ENCODE measurements at places on chromosomes 6 and 20.

DNA sequence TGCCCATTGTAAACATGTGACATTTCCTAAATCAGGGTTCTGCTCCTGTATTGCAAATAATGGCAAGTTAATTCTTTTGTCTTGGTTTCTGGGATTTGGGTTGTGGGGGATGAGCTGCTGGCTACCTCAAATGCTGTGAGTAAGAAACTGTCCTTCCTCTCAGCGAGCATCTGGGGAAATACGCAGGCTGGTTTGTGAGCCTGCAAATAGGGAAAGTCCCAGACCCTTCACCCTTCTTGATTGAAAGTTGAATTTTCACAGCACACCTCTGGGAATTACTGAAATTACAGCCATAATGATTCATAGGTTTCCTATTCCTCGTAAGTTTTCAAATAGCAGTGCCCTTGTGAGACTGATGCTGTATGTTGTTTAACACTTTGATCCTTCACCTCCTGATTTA lies 138.1 kb downstream of the TBXT start:
- no peak for DNase-seq

DNA sequence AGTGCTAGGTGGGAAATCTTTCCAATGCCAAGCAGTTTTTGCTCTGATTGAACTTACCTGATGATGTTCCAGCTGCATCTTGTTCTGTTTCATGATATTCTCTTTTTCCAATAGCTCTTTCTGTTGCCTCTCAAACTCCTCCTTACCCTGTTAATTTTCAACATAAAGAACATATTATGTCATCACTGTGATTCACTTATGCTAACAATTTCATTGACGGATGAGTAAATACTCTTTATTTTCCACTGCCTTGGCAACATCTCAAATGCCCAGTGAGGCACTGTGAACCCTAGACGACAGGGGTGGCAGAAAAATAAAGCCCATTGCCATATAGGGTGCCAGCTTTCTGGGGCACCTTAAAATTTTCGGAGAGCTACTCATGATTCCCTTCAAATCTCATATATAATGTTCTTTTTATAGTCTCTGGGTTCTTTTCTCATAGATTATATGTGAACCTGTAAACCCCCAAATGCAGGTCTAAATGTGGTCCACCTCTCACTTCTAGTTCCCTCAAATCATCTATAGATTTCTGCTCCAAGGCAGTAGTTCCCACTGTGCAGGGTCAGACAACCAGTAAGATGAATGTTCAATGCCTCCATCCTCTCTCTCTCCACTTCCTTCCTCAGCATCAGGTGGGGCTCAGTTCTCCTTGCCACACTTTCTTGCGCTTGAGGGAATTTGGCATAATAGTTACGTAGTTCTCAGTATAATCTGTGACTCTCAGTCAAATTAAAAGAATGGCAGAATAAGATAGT lies 44.1 kb downstream of the NEDD9 start:
- DNase-seq = no peak

DNA sequence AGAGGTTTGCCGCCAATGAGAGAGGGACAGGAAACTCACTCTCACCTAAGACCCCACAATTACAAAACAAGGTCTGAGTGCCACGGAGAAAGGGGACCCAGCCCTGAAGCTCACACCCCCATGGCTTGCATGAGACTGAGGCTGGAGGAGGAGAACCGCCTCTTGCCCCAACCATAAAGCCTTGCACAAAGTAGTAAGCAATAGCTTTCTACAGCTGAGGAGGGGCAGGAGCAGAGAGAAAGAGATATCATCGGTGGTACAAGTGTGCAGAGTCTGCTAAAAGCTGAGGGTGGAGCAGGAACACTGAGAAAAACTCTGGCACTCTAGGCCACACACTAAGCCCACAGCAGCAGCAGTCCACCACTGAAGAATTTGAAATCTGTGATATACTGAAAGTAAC lies 37.7 kb downstream of the OSTM1 start:
- no peak for DNase-seq

DNA sequence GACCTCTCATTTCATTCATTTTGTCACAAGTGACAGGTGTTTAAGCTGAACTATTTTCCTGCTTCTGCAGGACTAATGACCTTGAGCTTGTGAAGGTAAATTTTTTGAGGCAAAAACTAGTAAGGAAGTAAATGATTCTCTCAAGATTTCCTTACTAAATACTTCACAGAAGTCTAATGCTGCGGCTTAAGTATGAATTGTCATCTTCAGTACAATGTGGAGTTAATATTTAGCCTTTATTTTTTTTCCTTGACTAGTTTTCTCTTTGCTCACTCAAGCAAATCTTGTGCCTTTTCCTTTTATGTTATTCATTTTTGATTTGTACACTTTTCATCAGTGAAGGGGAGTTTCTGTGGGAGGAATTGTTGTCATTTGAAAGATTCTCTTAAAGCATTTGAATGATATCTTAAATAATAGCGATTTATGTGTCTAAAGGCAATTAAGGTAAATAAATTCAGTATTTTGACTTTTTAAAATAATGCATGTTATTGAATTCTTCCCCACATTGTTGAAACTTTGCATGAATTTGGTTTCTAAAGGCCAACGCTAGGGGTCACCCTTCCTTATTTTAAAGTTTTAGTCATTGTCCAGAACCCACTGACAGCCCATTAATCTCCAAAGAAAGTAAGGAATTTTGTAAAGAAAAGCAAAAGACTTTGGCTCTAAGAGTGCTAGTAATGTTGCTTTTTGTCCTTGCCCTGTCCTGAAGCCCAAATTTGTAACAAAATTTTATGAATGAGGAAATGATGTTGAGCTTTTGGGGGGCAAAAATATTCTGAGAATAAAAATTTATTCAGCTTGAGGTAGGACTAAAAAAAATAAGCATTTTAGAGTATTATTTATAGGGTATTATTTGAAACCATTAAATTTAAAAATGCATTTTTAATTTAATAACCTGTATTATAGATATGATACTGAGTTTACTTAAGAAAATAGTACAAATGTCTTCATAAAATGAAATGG lies 157.4 kb upstream of the LAMA2 start:
- no peak for DNase-seq

- DNase-seq = no peak
Observed at GRCh38 chr6:148674306-148674705, 72.5 kb upstream of the UST start.

- DNase-seq = peak; percentile 44
Observed at GRCh38 chr6:87210979-87211378, 55.6 kb downstream of the ZNF292 start.

GRCh38 chr6:82484737-82485626 lies 121.4 kb downstream of the TPBG start:
- DNase-seq = no peak

- DNase-seq = no peak
Observed at GRCh38 chr6:4351520-4352321, 216.3 kb upstream of the ECI2 start.

GRCh38 chr6:89644864-89645263 lies 6.3 kb upstream of the LYRM2 start:
- DNase-seq = no peak

- no peak for DNase-seq
Observed at GRCh38 chr6:135540207-135540840, 42.8 kb upstream of the AHI1 start.

DNA sequence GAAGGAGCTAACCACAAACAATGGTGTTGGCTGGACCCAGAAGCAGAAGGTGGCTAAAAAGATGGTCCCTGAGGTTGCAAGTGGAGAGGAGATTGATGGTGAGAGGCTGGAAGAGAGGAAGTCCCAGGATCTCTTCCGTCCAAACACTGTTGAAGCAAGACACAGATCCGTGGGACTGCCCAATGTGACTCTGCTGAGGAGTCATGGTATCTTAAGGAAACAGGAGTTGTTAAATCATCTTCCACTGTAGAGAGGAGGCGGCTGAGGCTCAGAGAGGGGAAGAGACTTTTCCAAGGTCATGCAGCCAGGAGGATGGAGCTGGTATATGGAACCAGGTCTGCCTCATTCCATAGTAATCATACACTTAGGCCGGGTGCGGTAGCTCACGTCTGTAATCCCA lies 4.1 kb upstream of the ZNF335 start:
- no peak for DNase-seq

GRCh38 chr6:104357928-104358327 lies 501.8 kb downstream of the HACE1 start:
- no peak for DNase-seq

- DNase-seq = peak; percentile 7
Observed at GRCh38 chr6:130577178-130577919, 211.5 kb downstream of the TMEM200A start.

GRCh38 chr6:8108031-8108660 lies 5.8 kb upstream of the EEF1E1 start:
- no peak for DNase-seq

DNA sequence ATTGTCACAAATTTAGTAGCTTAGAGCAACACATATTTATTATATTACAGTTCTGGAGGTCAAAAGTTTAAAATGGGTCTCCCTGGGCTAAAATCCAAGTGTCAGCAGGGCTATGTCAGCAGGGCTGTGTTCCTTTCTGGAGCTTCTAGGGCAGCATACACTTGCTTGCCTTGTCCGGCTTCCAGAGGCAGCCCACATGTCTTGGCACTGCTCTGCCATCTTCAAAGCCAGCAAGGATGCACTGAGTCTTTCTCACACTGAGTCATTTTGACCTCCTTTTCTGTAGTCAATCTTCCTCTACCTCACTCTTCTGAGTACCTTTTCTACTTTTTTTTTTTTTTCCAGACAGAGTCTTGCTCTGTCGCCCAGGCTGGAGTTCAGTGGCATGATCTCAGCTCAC lies 39.0 kb downstream of the ADGRF4 start:
- no peak for DNase-seq

- DNase-seq = no peak
Observed at GRCh38 chr6:161631676-161632194, 357.9 kb upstream of the AGPAT4 start.

GRCh38 chr20:17889226-17889625 lies 79.4 kb downstream of the SNX5 start:
- no peak for DNase-seq

DNA sequence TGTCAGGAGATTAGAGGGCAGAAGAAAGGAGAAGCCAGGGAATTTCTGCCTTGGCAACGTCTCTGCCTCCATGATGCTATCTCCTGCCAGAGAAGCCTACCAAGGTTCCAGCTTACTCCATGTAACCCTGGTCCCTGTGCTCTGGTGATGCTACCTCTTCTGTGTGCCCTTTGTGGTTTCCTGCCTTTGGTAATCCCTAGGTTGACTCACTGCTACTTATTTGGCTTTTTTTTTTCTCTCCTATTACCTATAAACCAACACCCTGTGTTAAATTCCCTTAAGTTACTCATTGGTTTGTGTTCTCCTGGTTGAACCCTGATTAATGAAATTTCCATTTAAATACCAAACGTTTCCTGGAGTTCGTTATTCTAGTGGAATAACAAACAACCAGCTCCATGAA lies 527.8 kb upstream of the FLRT3 start:
- DNase-seq = no peak

GRCh38 chr20:33400812-33401183 lies 521 bp downstream of the CDK5RAP1 start:
- no peak for DNase-seq

GRCh38 chr6:117270055-117270842 lies 4.9 kb downstream of the VGLL2 start:
- no peak for DNase-seq

GRCh38 chr6:116571683-116572000 lies 338 bp downstream of the RWDD1 start:
- no peak for DNase-seq

DNA sequence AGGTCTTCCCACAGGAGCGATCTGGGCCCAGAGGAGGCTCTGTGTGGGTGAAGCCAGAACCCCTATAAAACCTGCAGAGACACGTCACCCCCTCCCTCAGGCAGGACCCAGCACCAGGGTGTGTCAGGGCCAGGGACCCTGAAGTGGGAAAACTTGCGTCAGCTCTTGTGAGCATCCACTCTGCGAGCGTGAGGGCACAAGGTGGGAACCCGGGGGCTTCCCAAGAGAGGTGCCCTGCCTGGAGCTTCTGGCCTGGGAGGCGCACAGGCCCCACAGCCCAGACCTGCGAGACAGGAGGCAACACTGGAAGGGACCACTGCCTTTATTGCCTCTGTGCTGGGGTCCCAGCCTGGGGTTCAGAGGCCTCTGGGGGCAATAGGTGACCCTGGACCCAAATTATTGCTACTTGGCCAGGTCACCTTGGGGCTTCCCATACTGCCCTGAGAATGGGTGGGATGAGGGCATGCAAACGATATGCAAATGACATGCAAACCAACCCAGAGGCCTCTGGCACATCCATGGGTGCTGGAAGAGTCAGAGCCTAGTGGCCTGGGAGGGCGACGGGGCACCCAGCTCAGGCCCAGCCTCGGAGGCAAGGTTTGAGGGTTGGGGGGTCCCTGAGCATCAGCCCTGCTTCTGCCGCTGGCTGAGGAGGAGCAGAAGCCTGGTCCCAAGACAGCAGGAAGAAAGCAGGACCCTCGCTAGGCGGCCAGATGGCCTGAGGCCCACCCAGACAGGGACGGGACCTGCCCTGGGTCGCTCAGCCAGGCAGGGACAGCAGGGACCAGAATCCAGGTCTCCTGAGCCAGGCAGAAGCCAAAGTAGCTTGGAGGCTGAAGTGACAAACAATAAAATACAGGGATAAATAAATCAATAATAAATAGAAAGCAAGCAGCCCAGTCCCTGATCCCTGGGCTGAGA lies 5.1 kb upstream of the C20orf144 start:
- DNase-seq = no peak
